ENCODE measurements at places on chromosomes 3 and 15. TPM values are rescaled to one million over a fixed set of nuclear protein-coding genes. Genes with fewer than 3 reads are reported as not detected.

- peak; percentile 80 for DNase-seq
These were observed 1.4 kb downstream of the KBTBD13 start for GRCh38 chr15:65077981-65078352.

- no peak for DNase-seq
These were observed 10.2 kb upstream of the C15orf61 start for GRCh38 chr15:67510597-67511190.

DNA sequence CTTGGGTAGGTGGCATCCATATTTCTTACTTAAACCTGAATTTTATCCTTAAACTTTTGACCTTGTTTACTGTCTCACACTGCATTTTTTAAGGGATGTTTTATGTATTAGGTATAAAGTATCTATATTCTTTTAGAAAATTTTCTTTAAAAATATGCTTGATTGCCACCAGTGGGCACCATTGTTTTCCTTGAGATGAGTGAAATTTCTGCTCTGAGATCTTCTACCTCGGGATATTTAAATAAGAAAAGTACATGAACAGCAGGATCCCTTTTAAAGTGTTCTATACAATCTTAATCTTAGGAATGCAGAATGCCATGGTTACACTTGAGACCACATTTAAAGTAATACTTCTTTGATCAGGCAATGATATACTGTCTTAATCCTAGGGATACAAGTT, 108.7 kb downstream of the SLMAP start:
- no peak for DNase-seq

- DNase-seq, result peak; percentile 27
These were observed 136.5 kb upstream of the MLF1 start for GRCh38 chr3:158434412-158435038.

GRCh38 chr3:124517306-124517705, 212.9 kb upstream of the UMPS start:
- no peak for DNase-seq

DNA sequence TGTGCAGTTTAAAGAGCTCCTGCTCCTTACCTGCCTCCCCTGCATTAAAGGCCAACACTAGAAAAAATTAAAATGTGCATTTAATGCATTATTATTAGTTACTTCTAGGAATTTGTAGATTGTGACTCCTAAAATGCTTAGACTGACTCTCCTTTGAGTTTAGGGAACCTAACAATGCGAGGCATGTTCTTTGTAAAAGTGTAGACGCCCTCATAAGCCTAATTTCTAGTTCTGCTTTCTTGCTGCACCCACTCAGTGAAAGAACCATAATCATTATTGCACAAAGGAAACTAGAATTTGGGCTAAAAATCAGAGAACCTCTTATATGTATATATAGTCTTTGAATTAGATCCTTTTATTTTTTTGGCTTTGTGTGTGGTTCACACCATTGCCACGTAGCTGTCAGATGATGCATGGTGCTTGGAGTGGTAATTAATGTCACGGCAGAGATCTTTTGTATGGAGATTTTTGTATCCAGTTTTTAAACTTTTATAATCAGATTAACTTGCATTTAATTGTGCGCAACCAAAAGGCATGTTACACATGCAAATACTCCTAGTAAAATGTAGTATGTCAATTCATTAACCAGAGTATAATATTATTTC, 710 bp downstream of the ABHD10 start:
- DNase-seq, result no peak

DNA sequence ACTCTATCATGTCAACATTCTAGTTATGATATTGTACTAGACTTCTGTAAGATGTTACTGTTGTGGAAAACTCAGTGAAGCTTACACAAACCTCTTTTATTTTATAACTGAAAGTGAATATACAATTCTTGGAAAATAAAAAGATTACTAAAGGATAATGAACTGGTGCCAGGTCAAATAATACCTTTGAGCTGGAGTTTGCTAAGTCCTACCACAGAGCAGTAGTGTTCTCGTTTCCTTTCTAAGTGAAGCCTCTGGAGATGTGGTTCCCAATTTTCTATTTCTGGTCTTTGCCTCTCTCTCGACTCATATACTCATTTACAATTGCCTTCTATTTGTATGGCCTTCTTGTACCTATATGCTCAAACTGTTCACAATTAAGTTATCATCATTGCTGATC, 942.9 kb downstream of the SQOR start:
- no peak for DNase-seq

- no peak for DNase-seq
These were observed 83.5 kb upstream of the LIPC start for GRCh38 chr15:58348095-58348812.

DNA sequence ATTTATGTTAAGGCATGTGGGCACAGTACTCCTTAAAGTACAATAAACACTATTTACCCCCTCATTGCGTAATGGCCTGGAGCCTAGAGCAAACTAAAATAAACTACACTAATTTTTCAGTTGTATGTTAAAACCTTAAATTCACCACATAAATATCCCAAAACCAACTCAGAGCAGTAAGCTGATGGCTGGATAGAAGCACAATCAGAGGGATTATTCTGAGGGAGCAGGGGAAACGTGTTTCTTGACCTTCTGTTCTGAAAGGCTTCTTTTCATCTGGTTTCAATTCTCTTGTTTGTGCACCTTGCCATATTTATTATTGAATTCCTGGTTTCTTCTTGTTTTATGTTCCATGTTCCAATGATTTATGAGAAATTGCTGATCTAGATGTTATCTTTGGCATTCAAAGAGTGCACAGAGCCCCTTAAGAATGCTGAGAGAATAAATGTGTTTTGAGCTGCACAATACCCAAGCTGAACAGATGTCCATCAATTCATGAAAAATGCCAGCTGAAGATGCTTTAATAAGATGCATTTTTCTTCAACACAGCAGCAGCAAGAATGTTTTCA, 29.6 kb downstream of the RPL22L1 start:
- no peak for DNase-seq

DNA sequence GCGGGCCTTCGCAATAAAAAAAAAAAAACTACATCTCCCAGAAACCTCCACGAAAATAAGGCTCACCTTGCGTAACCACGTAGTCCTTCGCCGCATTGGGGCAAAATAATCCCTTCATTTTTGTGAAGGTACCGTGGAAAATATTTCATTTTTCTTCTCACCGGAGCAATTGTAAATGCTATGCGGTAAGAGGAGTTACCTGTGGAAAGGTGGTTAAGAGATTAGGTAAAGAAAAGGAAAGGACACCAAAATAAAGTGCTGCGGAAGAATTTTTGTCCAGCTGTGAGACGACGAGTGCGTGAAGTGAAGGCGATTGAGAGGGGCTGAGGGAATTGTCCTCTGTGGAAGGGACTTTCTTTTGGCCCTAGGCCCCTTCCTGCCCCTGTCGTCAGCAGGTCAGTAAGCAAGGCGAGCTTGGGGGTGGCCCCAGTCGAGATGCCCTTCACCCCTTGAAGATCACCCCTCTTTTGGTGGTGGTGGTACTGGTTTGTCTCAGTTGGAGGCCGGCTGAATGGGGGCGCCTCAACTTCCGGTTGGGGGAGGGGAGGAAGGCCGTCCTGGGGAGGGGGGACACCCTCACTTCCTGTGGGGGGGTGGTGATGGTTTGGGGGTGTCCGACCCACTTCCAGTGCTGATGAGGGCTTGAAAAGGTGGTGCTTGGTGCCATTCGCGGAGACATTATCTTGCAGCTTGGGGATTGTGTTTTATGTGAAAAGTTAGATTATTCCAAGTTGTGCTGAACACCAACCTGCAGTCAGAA, at the start of gene HMG20A:
HMG20A (plus strand) TSS at position 279 of the 760 bp plus-strand sequence. CDS start 37,520 bp downstream, outside the sequence.
- DNase-seq, result peak; percentile 55

- DNase-seq, result no peak
These were observed 26.7 kb upstream of the TMC3 start for GRCh38 chr15:81400640-81401236.

DNA sequence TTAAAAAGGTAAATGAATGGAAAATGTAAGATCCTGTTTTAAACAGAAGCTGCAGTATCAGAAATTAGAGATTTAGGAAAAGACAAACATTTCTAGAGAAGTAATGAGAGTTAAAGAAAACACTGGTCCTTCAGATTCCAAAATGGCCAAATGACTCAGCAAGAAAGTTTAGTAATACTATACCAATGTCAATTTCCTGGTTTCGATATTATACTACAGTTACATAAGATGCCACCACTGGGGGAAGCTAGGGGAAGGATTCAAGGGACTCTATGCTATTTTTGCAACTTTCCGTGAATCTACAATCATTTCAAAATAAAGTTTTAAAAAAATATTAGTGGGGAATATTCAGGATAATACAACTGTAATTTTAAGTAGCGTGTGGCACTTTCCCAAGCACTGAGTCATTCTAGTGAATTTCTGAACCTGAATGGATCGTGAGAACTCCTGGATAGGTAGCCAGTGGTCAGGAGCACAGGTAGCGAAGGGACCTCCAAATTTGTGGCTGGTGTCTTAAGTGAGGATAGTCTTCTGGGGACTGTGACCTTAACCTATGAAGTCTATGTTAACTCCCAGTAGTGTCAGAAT, 37.6 kb downstream of the TMCC1 start:
- no peak for DNase-seq

GRCh38 chr3:42063888-42064287, 27.3 kb upstream of the TRAK1 start:
- no peak for DNase-seq

GRCh38 chr15:79408041-79408440, 24.1 kb upstream of the MINAR1 start:
- no peak for DNase-seq

DNA sequence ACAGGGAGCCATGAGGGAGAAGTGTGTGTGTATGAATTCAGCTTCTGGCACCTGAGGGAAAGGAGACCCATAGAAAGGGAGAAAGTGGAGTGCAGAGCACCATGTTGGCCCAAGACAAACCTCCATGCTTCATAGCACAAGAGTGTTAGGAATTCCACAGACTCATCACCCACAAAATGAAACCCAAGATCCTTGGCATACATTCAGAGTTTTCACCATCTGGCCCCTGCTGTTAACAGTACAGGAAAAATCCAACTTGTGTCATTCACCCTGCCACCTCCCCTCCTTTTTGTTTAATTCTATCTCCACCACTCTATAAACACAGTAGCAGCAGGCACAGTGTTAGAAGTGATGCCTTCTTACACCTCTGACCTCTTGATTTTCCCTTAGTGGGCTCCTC, 60.0 kb upstream of the MNS1 start:
- no peak for DNase-seq

GRCh38 chr3:126337980-126338651, 19.1 kb downstream of the KLF15 start:
- no peak for DNase-seq

GRCh38 chr3:160784853-160785252, 28.8 kb downstream of the PPM1L start:
- DNase-seq, result no peak

C3orf33 gene
- 9.0 TPM for total RNA-seq

GUCA1C gene
- total RNA-seq, result not detected

IL5RA gene
- not detected for total RNA-seq

GOLGA8J gene
- not detected for total RNA-seq

SMCO1 gene
- not detected for total RNA-seq

CCDC71 gene
- total RNA-seq, result 28.8 TPM

REC114 gene
- total RNA-seq, result not detected

ATP13A5 gene
- total RNA-seq, result not detected

SPTBN5 gene
- total RNA-seq, result not detected

CRYGS gene
- total RNA-seq, result 0.77 TPM

KCNH8 gene
- not detected for total RNA-seq

ACKR2 gene
- 6.2 TPM for total RNA-seq

CMTM8 gene
- 1.7 TPM for total RNA-seq

Measured in uterus (tissue), 4 donors.